Heart right ventricle (tissue), 16 donors: ENCODE measurements at places on chromosomes 12 and 14.
A peak's percentile ranks its signal among the peaks of the same experiment; 100 is the strongest.

- DNase-seq, result no peak
These were observed 44.8 kb upstream of the FRS2 start for GRCh38 chr12:69425417-69425816.

GRCh38 chr12:126773012-126773411, 1494.0 kb upstream of the TMEM132C start:
- DNase-seq, result no peak

DNA sequence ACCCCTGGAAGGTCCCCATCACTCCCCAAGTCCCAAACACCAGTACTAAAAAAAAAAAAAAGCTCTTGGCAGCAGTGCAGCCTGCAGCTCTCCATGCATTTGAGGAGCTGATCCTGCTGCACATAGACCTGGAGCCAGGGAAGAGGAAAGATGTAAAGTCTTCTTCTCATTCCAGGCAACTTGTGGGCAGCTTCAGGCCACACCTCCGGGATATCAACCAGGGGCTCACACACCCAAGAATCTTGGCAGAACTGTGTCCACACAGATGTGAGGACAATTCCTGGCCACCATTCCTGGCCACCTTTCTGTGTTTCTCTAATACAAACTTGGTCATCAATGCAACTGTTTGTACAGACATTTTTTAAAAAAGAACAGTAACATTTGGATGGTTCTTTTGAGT, 72.7 kb downstream of the TMEM132C start:
- DNase-seq, result no peak

DNA sequence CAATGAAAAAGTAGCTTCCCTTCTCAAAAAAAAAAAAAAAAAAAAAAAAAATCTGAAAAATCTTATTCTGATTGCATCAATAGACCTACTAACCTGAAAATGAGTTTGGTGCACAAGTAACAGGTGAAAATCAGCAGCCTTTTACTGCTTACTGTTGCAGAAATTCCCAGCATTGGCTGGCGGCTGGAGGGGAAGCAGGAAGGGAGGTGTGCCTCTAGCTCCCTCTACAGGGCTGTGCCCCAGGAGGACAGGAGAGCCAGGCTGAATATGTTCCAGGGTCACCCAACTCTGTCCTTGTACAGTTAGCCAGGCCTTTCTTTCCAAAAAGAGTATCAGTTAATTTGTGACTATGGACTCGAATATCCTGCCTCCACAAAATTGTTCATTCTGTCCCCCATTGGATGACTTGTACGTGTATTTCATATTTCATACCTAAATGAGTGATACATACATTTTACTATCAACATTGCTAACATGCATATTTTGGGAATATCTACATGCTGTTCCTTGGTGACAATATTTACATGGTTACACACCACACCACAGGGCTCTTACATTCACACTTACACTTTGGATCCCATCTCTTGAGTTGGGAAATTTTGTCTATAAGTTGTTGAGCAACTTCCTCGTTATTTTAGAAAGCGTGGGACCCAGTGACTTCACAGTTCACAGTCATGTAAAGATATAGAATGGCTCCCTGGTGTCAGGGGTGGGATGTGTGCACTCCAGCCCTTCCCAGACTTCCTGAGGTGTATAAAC, 124.8 kb downstream of the SAMD4A start:
- DNase-seq, result peak; percentile 85

DNA sequence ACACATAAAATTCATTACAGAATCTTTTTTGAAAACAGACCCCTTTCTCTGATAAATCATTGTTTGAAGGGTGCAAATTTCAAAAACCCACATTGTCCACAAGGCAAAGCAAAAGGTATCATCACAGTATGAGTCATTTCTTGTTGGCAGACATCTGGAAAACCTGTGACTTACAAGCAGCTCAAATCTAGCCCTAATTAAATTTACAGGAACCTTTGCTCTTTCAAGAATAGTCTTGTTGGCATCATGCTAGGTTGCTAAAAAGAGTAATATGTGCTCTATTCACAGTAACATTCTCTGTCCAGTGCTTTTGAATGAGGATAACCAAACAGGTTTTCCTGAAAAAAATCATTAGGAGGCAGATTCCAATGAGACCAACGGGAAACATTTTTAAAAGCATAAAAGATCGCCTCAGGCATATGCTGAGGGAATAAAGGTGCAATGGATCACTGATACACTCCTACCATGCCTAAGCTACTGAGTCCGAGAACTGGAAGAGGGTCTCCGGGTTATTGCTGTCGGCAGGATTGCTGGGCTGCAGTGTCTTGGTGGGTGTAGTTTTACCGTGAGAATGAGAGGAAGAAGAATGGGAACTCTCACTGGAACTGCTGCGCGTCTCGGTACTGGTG, 55.5 kb upstream of the TTC7B start:
- DNase-seq, result no peak
